ENCODE measurements at places on chromosomes 1 and 21.

DNA sequence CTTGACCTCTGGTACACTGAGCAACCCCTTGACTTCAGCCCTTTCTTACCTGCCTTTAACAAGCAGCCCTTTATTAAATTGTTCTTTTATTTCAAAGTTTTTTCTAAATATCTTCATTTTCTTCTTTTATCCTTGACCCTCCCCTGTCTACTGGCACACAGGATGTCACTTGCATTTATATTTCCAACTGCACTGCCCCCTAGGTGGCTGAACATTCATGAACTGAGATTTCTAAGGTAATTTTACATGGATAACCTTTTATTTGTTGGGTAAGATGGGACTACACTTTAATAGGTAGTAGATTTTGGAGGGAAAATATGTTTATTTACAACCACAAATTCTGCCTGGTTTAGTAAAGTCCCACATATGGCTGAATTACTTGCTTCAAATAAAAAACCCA, 190.0 kb downstream of the ATP6V1G3 start:
- DNase-seq: peak; percentile 9

DNA sequence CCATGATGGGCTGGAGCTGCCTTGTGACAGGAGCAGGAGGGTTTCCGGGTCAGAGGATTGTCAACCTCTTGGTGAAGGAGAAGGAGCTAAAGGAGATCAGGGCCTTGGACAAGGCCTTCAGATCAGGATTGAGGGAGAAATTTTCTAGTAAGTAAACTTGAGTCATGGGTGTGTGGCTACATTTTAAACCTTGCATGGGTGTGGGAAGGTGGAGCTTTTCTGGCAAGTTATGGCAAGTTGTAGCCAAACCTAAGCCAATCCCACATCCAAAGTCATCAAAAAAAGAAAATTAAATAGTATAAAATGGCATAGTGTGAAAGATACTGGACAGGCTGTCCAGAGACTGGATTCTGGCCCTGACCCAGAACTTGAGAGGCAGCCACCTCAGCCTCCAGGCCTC, 39.8 kb upstream of the HSD3B1 start:
- DNase-seq: no peak

- DNase-seq: no peak
These were observed 14.0 kb downstream of the SEMA6C start for GRCh38 chr1:151132335-151133017.

GRCh38 chr1:60133848-60134247, 60.3 kb upstream of the C1orf87 start:
- peak; percentile 71 for DNase-seq

GRCh38 chr1:5623399-5623798, 368.8 kb downstream of the NPHP4 start:
- DNase-seq: no peak

DNA sequence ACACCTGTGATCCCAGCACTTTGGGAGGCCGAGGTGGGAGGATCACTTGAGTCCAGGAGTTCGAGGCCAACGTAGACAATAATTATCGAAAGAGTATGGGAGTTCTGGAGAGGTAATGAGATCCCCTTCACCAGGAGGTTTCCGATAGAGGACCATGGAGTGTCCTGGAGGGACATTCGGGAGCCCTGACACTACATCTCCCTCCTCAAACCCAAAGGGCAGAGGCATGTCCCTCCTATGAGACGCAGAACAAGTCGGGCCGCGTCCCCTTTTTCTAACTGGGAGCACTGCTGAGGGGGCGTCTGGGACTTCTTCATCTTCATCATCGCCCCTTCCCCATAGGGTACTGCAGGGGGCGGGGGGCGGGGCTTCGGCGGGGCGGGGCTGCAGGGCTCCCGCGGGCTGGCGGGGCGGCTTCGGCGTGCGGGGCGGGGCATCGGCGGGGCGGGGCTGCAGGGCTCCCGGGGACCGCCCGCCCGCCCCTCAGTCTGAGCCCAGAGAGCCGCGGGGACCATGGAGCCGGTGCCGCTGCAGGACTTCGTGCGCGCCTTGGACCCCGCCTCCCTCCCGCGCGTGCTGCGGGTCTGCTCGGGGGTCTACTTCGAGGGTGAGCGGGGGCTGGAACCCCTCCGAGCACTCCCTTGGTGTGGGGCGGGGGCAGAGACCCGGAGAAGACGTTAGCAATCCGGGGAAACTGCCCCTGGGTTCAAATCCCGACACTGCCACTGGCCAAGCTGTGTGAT, at the start of gene THEMIS2:
Gene THEMIS2, plus strand, starts transcription at position 486 of the 743 bp plus-strand sequence. Its CDS starts 28 bp downstream, at position 514.
- peak; percentile 67 for DNase-seq

DNA sequence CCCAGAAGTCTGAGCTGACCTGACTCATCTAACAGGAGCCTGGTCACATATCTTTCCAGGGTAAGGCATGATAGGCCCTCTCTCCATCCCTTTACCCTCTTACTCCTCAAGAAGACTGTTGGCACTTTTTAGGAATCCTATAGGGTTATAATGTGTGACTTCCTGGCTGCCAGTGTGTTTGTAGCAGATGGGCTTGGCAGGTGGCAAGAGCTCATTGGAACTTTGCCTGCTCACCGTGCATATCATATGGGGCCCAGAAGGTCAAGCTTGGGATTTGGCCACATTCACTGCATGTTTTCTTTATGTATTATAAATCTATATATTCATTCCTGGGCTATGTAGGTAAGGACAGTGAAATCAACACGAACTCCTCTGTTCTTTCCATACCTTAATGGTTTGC, 5.2 kb downstream of the KAZN start:
- DNase-seq: no peak

DNA sequence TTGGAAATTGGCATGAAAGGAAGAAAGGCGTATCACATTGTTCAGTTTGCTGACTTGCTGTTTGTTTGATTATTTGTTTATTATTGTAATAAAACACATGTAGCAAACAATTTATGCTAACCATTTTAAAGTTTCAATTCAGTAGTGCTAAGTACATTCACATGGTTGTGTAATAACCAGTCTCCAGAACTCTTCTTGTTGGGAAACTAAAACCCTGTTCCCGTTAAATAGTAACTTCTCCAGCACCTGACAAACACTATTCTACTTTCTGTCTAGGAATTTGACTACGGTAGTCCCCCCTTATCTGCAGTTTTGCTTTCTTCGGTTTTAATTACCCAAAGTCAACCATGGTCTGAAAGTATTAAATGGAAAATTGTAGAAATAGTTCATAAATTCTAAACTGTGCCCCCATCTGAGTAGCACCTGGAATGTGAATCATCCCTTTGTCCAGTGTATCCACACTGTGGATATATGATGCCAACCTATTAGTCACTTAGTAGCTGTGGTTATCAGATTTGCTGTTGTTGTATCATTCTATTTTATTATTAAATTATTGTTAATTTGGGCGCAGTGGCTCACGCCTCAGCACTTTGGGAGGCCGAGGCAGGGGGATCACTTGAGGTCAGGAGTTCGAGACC, 5.5 kb downstream of the MORC3 start:
- peak; percentile 65 for DNase-seq

DNA sequence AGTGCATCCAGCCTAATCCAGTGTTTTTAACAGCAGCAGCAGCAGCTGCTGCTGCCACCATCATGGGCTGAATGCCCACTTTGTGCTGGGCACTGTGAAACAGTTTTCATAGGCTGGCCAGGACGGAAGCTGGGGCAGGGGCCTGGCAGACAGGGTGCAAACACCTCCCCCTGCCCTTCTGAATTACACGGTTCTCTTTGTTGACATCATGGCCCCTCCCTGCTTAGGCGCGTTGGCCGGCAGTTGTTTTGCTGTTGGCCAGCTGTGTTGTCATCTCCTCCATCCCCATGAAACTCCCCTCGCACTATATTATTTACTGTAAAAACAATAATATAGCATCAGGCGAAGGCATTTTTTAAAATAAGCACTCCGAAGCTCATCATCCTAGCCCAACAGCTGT, 33.1 kb downstream of the PTPRU start:
- no peak for DNase-seq

GRCh38 chr1:10671622-10672342, 124.7 kb downstream of the CASZ1 start:
- no peak for DNase-seq

DNA sequence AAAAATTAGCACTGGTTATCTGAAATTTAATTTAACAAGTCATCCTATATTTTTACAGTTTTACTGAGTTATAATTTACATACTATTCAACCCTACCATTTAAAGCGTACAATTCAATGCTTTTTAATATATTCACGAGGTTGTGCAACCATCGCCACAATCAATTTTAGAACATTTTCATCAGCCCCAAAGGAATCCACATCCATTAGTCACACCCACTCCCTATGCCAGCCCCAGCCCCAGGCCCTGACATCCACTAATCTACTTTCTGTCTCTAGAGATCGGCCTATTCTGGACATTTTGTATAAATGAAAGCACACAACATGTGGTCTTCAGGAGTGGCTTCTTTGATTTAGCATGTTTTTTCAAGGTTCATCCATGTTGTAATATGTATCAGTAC, 134.7 kb downstream of the PSMG1 start:
- DNase-seq: peak; percentile 85

DNA sequence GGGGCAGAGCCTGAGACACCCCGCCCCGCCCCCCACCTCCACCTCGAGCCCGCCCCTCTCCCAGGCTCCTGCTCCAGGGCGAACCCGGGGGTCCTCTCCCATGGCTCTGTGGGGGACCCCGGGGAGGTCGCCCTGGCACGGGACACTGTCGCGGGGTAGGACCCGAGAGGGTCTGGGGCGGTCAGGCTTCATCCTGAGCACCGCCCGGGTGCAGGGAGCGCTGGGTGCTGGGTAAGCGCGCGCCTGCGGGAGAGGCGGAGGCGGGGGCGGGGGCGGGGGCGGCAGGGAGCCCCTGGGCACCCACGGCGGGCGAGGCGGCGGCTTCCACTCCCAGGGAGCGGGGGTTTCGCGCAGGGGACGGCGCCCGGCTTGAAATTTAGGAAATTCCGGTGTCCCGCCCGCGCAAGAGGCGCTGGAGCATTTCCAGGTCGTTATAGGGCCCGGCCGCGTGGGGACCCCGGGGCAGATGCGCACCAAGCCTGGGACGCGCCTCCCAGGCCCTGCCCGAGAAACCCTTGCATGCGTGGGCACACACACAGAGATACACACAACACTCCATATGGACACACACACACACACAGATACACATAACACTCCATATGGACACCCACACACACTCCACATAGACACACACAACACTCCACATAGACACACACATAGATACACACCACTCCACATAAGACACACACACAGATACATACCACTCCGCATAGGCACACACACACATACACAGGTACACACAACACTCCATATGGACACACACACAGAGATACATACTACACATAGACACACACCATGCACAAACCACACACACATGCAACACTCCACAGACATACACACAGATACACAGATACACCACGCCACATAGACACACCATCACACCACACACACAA, 48.7 kb upstream of the SLC19A1 start:
- DNase-seq: no peak

Measured in ELR (cell line).